Stimulated activated CD8-positive, alpha-beta memory T cell treated with anti-CD3 and anti-CD28 coated beads, Interleukin-12 subunit alpha, Interleukin-12 subunit beta, amount 100 ng/mL, for 4 hours (primary cell): ENCODE measurements at places on chromosomes 16 and 17.

GRCh38 chr16:85396879-85397871, 215.9 kb upstream of the GSE1 start:
- DNase-seq = no peak

DNA sequence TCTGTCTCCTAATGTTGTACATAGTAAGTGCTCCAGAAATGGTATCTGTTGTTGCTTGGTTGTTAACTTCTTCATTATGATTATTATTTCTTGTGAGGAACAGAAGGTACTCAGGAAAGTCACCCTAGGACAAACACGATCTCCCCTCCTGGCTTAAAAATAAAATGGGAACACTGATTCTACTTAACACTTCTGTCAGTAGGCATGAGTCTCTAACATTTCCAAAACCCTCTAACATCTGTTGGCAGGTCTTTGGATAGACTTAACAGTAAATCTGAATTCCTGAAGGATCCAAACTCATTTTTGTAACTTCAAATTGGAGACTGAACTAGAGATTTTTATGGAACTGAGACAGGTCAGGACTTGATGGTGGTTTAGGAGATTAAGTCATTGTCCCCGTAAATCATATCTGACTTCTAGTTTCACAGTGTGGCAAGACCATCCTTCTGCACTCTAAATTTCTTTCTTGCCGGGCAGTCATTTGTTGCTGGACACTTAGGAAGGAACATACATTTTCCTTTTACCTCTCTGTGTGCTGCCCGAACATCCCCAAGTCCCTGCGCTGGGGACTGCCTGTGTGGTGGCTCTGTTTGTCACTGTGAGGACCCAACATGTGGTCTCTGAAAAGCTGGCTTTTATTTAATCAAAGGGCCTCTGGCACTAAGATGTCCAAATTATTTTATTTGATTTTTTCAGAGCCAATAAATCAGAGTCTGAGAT, 149.9 kb downstream of the NPIPB5 start:
- DNase-seq = no peak

DNA sequence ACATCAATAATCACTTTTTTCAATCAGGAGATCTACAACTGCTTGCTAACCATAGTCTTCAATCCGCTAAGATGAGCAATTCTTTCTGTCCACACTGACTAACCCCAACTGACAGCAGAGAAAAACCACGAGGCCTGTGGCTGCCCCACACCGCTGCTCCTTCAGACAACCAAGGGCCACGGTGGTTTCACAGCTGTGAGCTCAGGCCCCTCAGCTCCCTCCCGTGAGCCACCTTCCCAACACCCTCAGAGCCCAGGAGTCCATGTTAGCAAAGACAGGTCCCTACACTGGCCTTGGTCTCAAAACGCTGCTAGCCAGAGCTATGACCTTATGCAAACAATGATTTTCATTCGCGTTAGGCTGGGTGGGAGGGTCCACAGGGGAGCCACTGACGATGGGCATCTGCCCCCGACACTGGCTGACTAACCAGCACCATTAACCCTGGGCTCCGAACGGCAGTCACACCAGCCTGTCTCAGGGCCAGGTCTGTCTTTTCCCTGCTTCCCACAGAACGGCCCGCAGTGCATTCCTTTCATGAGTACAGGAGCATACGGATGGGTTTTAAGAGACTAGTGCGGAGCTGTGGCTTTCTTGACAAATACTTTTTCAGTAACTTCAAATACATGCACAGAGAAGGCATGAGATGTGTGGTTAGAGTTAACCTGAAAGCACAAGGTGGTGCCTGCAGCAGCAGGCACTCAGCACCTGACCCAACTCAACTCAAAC, 67.3 kb downstream of the ANKRD11 start:
- peak; percentile 60 for DNase-seq

- no peak for DNase-seq
Observed at GRCh38 chr16:74605746-74606520, 981 bp downstream of the GLG1 start.

DNA sequence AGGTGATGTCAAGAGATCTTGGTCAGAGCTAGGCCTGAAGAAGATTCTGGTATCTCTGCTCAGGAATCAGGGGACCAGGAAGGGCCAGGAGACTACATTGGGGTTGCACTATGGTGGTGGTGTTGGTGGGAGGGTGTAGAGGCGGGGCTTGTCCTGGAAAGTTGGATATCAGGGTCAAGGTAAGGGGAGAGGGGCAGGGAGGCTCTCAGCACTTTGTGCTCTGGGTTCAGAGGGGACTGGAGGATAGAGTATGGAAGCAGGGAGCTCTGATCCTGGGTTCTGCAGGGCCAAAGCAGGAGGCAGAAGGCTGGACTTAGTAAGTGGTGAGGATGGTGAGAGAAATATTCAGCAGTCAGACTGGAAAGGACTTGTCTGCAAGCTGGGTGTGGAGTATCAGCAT, 3.0 kb downstream of the NOL3 start:
- DNase-seq = no peak

DNA sequence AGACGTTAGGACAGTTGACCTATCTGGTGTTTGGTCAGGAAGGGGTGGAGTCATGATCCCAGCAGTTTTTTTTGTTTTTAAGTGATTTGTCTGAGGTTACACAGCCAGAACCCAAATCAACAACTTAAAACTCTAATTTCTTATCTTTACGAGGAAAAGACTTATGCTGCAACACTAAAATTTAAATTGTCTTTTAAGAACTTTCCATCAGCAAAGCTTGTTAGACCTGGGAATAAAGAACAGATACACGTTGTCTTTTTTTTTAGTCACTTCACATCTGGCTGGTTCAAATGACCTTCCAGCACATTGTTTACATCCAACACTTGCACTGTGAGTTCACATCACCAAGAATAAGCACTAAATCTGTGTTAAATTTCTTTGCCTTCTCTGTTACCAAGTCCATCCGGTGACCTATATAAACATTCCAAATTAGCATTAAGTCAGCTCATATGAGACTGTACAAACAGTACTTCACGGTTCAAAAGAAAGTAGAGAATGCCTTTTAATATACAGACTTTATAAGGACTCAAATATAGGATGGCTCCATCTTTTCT, 115.0 kb downstream of the HS3ST2 start:
- no peak for DNase-seq

DNA sequence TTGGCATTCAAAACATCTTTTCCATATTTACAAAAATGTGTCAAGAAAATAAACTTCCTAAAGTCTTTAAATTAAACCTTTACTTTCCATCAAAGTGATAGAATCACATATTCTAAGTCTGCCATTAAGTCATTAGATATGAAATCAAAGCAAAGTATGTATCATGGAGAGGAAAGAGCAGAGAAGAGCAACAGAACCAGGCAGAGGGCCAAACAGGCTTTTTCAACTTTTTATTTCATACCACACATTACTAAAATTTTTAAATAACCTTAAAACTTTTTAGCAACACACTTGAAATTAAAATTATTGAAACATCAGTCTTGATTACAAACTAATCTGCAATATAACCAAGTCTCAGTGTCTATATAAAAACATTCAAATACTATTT, 13.8 kb downstream of the SIAH1 start:
- no peak for DNase-seq
